ENCODE measurements at places on chromosomes 1 and 21.
A peak's percentile ranks its signal among the peaks of the same experiment; 100 is the strongest.

GRCh38 chr1:174333437-174333836 is 114.3 kb upstream of the GPR52 start:
- DNase-seq = no peak
- H3K36me3 ChIP-seq = peaks cover 2% of the 10 kb centered on the region
- H3K4me3 ChIP-seq = no peak overlapping the region
- no peaks in the 10 kb centered on the region for H3K27me3 ChIP-seq

- no peaks in the 10 kb centered on the region for H3K27me3 ChIP-seq
- no peaks in the 10 kb centered on the region for H3K4me1 ChIP-seq
- no peak overlapping the region for H3K4me3 ChIP-seq
- no peak overlapping the region for H3K27ac ChIP-seq
- no peak for DNase-seq
These were observed 834.1 kb upstream of the PRMT6 start for GRCh38 chr1:106222403-106222802.

GRCh38 chr1:3831689-3832088 is 25.3 kb downstream of the CEP104 start:
- no peaks in the 10 kb centered on the region for H3K27me3 ChIP-seq
- H3K4me3 ChIP-seq = no peak overlapping the region
- H3K4me1 ChIP-seq = no peaks in the 10 kb centered on the region
- peaks cover 47% of the 10 kb centered on the region for H3K36me3 ChIP-seq
- H3K27ac ChIP-seq = no peak overlapping the region

GRCh38 chr21:37828991-37829390 is 87.3 kb downstream of the KCNJ6 start:
- H3K4me3 ChIP-seq = no peak overlapping the region
- no peak for DNase-seq
- peaks cover 60% of the 10 kb centered on the region for H3K27me3 ChIP-seq
- no peaks in the 10 kb centered on the region for H3K36me3 ChIP-seq
- H3K27ac ChIP-seq = no peak overlapping the region

- H3K36me3 ChIP-seq = no peaks in the 10 kb centered on the region
- no peak overlapping the region for H3K27ac ChIP-seq
- no peak overlapping the region for H3K4me3 ChIP-seq
- H3K4me1 ChIP-seq = no peaks in the 10 kb centered on the region
- H3K27me3 ChIP-seq = no peaks in the 10 kb centered on the region
- DNase-seq = no peak
These were observed 94.4 kb upstream of the RGS4 start for GRCh38 chr1:162974810-162975209.

GRCh38 chr1:77220687-77221463 is 1.6 kb upstream of the PIGK start:
- peak overlapping the region; percentile 91 for H3K4me3 ChIP-seq
- H3K27me3 ChIP-seq = no peaks in the 10 kb centered on the region
- DNase-seq = no peak
- H3K27ac ChIP-seq = no peak overlapping the region
- H3K4me1 ChIP-seq = peaks cover 31% of the 10 kb centered on the region
- H3K36me3 ChIP-seq = peaks cover 15% of the 10 kb centered on the region

GRCh38 chr1:32239790-32240139 is 7.3 kb upstream of the FAM167B start:
- peaks cover 5% of the 10 kb centered on the region for H3K36me3 ChIP-seq
- peaks cover 8% of the 10 kb centered on the region for H3K4me1 ChIP-seq
- H3K4me3 ChIP-seq = peak overlapping the region; percentile 85
- no peak for DNase-seq

DNA sequence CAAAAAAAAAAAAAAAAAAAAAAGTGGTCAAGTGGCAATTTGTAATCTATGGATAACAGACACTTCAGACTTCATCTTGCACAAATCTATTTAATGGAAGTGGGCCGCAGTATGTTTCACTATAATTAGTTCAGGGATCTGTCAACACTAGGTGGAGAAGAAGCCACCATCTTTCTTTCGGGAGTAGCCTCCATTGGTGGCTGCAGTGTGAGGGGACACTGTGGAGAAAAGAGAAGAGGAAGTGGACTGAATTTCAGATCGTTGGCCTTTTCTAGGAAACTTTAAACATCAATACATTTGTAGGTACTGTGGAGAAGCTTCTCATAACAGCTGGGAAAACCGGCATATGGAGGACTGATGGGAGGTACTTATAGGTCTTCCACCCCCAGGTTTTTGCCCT is 8.0 kb upstream of the ELAPOR1 start:
- H3K4me3 ChIP-seq = no peak overlapping the region
- DNase-seq = no peak
- peaks cover 6% of the 10 kb centered on the region for H3K36me3 ChIP-seq
- H3K4me1 ChIP-seq = peaks cover 4% of the 10 kb centered on the region
- H3K27ac ChIP-seq = no peak overlapping the region

DNA sequence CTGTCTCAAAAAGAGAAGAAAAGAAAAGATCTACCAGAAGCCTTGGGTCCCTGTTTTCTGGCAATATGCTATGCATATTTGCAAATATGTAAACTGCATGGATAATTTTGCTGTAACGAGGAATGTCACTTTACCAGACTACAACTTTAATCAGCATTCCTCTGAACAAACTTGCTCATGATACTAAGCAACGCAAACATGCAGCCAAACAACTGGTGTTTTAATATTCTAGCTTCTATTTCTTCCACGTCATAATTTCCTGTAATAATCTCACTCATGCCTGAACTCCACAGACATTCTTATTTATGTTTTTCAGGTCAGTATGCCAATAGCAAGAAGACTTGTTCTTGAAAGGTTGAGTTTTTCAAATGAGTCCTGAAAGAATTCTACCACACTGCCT is 114.1 kb downstream of the SIM2 start:
- no peak overlapping the region for H3K4me3 ChIP-seq
- no peak for DNase-seq
- H3K4me1 ChIP-seq = no peaks in the 10 kb centered on the region
- H3K27me3 ChIP-seq = no peaks in the 10 kb centered on the region
- H3K36me3 ChIP-seq = peaks cover 7% of the 10 kb centered on the region

GRCh38 chr1:64755361-64755760 is 10.5 kb downstream of the RAVER2 start:
- no peak for DNase-seq
- H3K36me3 ChIP-seq = no peaks in the 10 kb centered on the region
- H3K4me1 ChIP-seq = no peaks in the 10 kb centered on the region

GRCh38 chr1:229027622-229028182 is 243.2 kb upstream of the RAB4A start:
- peaks cover 25% of the 10 kb centered on the region for H3K4me1 ChIP-seq
- H3K27me3 ChIP-seq = no peaks in the 10 kb centered on the region
- no peak for DNase-seq
- H3K36me3 ChIP-seq = no peaks in the 10 kb centered on the region

DNA sequence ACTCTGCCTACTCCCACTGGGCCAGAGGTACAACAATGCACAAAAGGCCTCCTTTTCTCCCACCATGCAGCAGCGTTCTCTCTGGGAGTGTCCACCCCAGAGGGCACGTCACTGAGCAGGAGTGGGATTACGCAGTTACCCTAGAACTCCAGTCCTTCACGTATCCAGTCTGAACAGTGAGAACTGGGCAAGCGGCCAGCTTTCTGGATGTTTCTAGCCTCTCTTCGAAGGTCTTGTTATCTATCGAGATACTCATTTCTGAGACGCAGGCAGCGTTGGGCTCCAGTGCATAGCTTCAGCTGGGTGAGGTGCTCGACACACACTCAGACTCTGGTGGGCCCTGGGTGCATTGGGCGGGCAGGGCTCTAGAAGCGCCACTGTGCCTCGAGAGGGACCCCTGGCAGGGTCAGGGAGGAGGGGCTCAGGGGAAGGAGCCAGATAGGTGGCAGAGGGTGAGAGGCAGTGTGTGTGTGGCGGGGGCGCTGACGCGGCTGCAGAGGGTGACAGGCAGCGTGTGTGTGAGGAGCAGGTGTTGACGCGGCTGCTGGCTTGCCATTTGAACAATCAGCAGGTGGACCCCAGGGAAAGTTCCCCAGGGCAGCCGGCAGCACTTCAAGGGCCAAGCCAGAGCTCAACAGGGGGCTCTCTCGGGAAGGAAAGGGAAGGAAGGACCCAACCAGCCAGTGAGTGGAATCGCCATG is 27.9 kb downstream of the PRDM15 start:
- no peaks in the 10 kb centered on the region for H3K27me3 ChIP-seq
- H3K27ac ChIP-seq = no peak overlapping the region
- no peaks in the 10 kb centered on the region for H3K4me1 ChIP-seq

GRCh38 chr1:220705782-220706181 is 15.6 kb downstream of the C1orf115 start:
- DNase-seq = no peak
- H3K27me3 ChIP-seq = peaks cover 47% of the 10 kb centered on the region
- peaks cover 6% of the 10 kb centered on the region for H3K4me1 ChIP-seq
- H3K27ac ChIP-seq = no peak overlapping the region

DNA sequence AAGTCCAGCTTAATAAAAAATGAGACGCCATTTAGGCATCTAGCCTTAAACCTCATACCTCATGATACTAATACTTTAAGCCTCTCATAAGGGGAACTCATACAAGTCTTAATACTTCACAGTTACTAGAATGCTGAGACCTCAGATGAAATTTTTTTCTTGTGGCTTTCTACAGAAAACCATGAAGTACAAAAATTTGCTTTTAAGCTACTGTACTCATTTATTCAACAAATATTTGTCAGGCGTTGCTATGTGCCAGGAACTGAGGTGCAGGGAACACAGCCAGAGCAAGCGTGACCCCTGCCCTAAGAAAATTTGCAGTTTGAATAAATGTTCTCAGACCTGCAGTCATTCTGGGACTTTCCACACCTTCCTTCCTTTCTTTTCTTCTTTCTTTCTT is 150.6 kb downstream of the MRPL39 start:
- H3K4me1 ChIP-seq = peaks cover 15% of the 10 kb centered on the region
- H3K27me3 ChIP-seq = no peaks in the 10 kb centered on the region
- peak overlapping the region; percentile 89 for H3K27ac ChIP-seq
- H3K4me3 ChIP-seq = peak overlapping the region; percentile 71

DNA sequence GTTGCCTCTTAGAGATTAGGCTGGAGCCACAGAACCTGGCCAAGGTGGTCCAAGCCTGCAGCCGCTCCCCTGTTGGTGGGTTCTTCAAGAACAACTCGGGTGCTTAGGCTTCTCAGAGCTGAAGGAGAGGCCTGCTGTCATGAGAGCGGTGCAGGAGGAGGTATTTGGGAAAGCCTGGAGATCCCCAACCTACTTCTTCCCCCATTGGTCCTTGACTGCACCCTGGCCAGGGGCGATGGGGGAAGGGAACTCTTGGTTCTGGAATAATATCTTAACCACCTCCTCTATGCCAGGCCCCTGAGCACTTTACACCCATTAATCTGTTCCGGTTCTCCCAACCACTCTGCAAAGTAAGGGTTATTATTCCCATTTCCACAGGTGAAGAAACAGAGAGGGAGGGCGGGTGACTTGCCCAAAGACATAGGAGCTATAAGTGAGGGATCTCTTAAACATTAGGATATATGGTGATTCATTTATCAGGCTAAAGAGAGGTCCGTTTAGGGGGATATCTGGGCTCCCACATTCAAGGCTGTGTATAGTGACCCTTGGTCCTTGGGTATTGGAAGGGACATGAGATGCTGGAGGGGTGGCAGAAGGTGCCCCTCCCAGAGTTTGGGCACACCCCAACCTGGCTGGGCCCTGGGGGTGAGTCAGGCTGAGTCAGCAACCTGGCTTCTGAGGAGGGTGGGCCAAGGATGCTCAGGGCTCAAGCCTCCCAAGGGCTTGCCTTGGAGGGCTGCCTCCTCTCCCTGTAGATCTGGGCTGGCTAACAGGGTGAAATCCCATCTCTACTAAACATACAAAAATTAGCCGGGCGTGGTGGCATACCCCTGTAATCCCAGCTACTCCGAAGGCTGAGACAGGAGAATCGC is 5.2 kb downstream of the TRNP1 start:
- no peak overlapping the region for H3K4me3 ChIP-seq
- no peak overlapping the region for H3K27ac ChIP-seq
- peaks cover 1% of the 10 kb centered on the region for H3K36me3 ChIP-seq
- H3K4me1 ChIP-seq = peaks cover 6% of the 10 kb centered on the region

DNA sequence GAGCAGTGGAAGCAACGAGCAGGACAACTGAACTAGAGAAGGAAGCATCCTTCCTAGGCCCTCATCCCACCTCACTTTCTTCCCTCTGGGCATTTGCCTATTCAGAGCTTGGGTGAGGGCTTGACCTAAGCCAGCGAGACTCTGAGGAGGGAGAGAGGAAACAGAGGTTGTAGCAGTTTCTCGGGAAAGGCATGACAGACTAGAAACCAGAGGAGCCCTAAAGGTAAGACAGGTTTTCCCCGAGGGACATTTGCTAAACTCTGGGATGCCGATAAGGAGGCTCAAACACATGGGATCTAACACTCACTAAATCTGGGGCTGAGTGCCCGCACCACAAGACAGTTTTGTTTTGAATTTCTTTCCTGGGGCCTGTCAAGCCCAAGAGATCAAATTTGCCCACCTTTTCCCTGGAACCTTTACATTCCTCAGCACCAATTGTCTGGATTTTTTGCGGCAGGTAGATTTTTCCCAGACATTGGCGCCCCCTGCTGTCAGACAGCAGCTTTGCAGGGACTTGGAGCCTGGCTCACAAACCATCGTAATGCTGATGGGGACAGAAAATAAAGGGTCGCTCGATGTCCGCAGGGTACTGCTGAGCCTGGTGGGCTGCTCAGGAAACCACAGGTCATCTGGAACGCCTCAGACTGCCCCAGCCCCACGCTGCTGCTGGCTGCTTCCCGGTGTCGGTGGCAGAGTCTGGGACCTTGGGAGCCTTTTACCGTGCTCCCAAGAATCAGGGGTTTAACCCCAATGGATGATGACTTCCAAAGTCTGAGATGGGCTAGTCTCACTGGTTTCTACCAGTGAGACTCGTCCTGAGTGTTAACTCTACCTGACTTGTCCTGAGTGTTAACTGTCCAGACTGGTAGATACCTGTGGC is 23.4 kb upstream of the TSPAN2 start:
- H3K36me3 ChIP-seq = no peaks in the 10 kb centered on the region
- DNase-seq = peak; percentile 55
- peaks cover 7% of the 10 kb centered on the region for H3K4me1 ChIP-seq
- H3K27ac ChIP-seq = no peak overlapping the region
- peaks cover 17% of the 10 kb centered on the region for H3K27me3 ChIP-seq

- H3K4me1 ChIP-seq = no peaks in the 10 kb centered on the region
- H3K36me3 ChIP-seq = peaks cover 4% of the 10 kb centered on the region
- H3K27me3 ChIP-seq = no peaks in the 10 kb centered on the region
- DNase-seq = no peak
- H3K4me3 ChIP-seq = no peak overlapping the region
These were observed 50.5 kb downstream of the COL6A1 start for GRCh38 chr21:46032100-46032499.

GRCh38 chr1:181119093-181119989 is 30.8 kb downstream of the IER5 start:
- H3K36me3 ChIP-seq = no peaks in the 10 kb centered on the region
- no peak overlapping the region for H3K27ac ChIP-seq
- no peaks in the 10 kb centered on the region for H3K27me3 ChIP-seq

- H3K4me3 ChIP-seq = no peak overlapping the region
- H3K27ac ChIP-seq = peak overlapping the region; percentile 62
- H3K4me1 ChIP-seq = peaks cover 7% of the 10 kb centered on the region
- no peak for DNase-seq
These were observed 29.2 kb downstream of the INKA2 start for GRCh38 chr1:111709986-111710385.

- H3K27ac ChIP-seq = no peak overlapping the region
- peaks cover 10% of the 10 kb centered on the region for H3K4me1 ChIP-seq
- no peaks in the 10 kb centered on the region for H3K27me3 ChIP-seq
These were observed 33.8 kb downstream of the NECAP2 start for GRCh38 chr1:16474166-16474800.

- H3K27ac ChIP-seq = no peak overlapping the region
- no peaks in the 10 kb centered on the region for H3K27me3 ChIP-seq
- no peaks in the 10 kb centered on the region for H3K4me1 ChIP-seq
- no peaks in the 10 kb centered on the region for H3K36me3 ChIP-seq
These were observed 324.4 kb downstream of the KCTD3 start for GRCh38 chr1:215891266-215892057.

- no peaks in the 10 kb centered on the region for H3K4me1 ChIP-seq
- H3K27me3 ChIP-seq = peaks cover 90% of the 10 kb centered on the region
- no peak for DNase-seq
- no peaks in the 10 kb centered on the region for H3K36me3 ChIP-seq
- H3K4me3 ChIP-seq = no peak overlapping the region
These were observed 22.1 kb upstream of the ATF3 start for GRCh38 chr1:212586206-212587015.

All from central memory CD8-positive, alpha-beta T cell (primary cell).